SK-N-SH treated with all-trans-retinoic acid at 6 μM for 48 hours (cell line): ENCODE measurements at places on chromosomes 4 and X.

DNA sequence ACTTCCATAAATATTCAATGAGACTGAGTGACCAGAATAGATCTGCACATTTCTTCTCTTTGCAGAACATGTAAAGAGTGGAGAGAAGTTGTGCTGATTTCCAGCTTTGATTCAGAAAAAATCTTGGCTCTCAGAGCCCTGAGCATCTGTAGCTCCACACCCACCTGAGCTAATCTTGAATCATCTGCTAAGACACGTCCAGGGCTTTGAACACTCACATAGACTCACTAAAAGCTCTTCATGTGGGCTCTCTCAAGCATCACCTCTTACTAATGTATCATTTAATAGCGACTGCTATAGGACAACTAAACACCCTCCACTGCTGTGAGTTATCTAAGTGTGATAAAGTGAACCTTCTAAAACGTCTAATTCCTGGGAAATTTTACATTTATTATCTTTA lies 147.7 kb upstream of the GRIA3 start:
- no peak for ATAC-seq

- ATAC-seq, result no peak
Measured at GRCh38 chr4:35643661-35644060, 600.7 kb downstream of the ARAP2 start.

- ATAC-seq, result no peak
Measured at GRCh38 chrX:45755703-45756102, 555.0 kb upstream of the DIPK2B start.

- peak; percentile 33; the same call in 1 of the 3 replicates for ATAC-seq
Measured at GRCh38 chr4:137623013-137623412, 90.7 kb upstream of the PCDH18 start.

DNA sequence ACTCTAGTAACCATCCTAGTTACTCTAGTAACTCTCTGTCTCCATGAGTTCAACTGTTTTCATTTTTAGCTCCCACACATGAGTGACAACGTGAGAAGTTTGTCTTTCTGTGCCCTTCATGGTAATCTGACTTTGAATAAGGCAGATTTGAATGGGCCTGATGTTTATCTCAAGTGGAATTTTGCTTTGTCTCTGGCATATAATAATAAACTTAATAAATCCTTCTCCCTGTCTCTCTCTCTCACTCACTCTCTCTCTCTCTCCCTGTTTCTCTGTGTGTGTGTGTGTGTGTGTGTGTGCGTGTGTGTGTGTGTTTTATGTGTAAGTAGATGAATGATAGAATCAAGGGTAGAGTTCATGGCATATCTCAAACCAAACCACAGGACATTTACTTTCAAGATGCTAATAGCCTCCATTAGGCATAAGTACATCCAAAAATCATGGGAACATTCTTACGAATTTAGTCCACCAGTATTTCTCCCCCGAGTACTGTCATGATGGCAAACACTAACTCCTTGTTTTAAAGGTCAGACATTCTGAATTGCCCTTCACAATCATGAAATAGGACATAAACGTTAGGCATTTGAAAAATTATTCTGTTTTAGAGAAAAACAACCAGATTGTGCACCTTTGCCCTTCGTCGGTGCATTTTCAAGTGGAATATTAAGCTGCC lies 193.1 kb downstream of the SPATA18 start:
- no peak for ATAC-seq

GRCh38 chrX:107450823-107451509 lies 1.5 kb downstream of the FRMPD3 start:
- no peak for ATAC-seq

GRCh38 chrX:149267878-149268813 lies 237.0 kb downstream of the IDS start:
- no peak for ATAC-seq

DNA sequence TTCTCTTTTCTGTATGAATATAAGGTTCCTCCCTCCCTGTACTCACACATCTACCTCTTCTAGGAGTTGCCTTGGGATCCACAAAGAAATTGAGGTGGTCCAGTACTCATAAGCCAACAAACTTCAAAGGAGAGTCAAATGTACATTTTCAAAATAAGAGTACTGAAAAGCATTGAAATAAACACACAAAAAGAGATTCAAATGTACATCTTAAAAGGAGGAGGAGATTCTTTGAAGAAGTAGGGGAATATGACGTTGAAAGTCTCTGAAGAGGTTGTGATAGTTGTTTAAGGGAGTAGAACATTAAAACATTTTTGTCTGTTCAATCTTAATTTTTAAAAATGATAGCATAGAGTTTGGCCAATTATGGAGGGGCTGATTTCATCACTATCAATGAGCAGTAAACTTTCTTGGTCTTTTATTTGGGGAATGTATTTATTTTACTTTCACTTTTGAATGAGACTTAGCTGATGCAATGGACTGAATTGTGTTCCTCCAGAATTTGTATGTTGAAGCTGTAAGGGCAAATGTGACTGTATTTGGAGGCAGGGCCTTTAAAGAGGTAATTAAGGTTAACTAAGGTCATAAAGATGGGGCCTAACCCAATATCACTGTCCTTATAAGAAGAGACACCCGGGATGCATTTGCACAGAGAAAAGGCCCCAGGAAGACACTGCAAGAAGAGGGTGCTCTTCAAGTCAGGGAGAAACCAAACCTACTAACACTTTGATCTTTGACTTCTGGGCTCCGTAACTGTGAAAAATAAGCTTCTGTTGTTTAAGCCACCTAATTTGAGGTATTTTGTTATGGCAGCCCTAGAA lies 226.3 kb upstream of the PGRMC2 start:
- ATAC-seq, result no peak

DNA sequence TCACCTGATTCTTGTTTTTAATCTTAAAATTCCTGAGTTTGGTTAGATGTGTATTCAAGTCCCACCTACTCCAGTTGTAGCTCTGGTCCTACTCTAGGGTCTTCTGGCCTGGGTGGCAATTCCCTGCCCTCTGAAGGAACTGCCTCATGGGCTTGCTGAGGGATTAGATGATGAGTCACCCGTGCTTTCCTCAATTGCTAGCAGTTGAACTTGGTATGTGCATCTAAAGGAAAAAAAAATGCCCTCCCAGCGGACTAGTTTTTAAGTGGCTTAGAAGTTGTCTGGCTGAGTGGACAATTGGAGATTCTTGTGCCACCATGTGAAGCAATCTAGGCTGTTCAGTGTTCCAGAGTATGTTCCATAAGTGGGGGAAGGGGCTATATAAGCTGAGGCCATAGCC lies 127.0 kb downstream of the CCNG2 start:
- no peak for ATAC-seq

DNA sequence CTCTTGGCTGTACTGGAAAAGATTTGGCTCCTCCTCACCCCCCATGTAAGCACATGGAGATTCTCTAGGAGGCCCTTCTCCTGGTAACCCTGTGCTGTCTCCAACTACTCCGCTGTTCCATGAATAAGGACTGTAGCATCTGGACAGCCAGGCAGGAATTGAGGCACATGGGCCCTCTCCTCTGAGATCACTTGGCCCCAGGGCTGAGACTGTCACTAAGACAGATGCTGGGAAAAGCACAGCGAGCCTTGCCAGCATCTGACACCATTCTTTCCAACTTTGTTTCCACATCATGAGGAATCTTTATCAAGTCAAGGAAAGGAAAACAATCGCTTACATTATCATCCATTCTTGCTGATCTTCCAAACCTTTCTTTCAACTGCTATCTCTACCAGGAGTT lies 222.6 kb upstream of the INTU start:
- ATAC-seq, result no peak

- ATAC-seq, result no peak
Measured at GRCh38 chr4:86857341-86858052, 8.3 kb upstream of the SLC10A6 start.

GRCh38 chr4:68367835-68368234 lies 17.9 kb upstream of the YTHDC1 start:
- ATAC-seq, result no peak
